Lower lobe of right lung (tissue), 2 donors: ENCODE measurements at places on chromosomes 16 and 17.

- no peak for DNase-seq
- no peak overlapping the region for H3K4me3 ChIP-seq
- no peaks in the 10 kb centered on the region for H3K27me3 ChIP-seq
- no peaks in the 10 kb centered on the region for H3K4me1 ChIP-seq
- no peak overlapping the region for H3K27ac ChIP-seq
- H3K36me3 ChIP-seq = no peaks in the 10 kb centered on the region
Measured at GRCh38 chr17:47267354-47267828, 13.8 kb downstream of the ITGB3 start.

- DNase-seq = no peak
- H3K36me3 ChIP-seq = peaks cover 55% of the 10 kb centered on the region
- peaks cover 10% of the 10 kb centered on the region for H3K4me1 ChIP-seq
- H3K27me3 ChIP-seq = no peaks in the 10 kb centered on the region
- no peak overlapping the region for H3K27ac ChIP-seq
Measured at GRCh38 chr17:36532435-36532975, 2.2 kb downstream of the MYO19 start.

- no peak overlapping the region for H3K27ac ChIP-seq
- H3K4me1 ChIP-seq = no peaks in the 10 kb centered on the region
- no peak for DNase-seq
- H3K36me3 ChIP-seq = no peaks in the 10 kb centered on the region
Measured at GRCh38 chr16:12868788-12869187, 32.6 kb upstream of the SHISA9 start.

DNA sequence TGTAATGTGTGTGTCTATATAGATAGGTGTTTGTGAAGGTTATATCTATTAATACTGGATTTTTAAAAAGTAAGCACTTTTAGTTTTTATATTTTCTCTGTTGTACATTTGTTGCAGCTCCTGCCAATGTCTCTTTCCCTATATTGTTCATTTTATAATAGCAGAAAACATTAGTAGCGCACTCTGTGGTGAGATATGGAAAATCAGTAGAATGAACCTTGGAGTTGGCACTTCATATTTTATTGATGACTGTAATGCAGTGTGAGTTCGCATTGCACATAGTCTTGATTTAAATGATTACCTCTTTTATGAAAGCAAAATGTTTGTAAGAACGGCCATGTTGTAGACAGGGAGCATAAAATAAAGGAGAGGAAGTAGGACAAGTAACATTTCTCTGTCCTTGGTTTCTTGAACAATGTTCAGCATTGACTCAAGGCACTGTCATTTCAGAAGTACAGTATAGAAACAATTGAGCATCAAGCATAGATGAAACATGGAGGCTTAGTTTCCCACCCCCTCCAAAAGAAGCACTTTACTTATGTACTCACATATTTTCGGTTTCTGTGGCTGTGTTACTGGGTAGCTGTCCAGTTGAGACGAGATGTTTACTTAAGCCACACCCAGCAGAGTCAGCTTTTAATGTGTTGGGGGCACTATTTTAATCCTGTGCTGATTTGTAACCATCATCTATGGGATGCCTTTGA, 74.0 kb downstream of the TANC2 start:
- H3K27ac ChIP-seq = no peak overlapping the region
- DNase-seq = no peak
- H3K27me3 ChIP-seq = no peaks in the 10 kb centered on the region
- no peaks in the 10 kb centered on the region for H3K36me3 ChIP-seq
- H3K4me1 ChIP-seq = peaks cover 16% of the 10 kb centered on the region
- no peak overlapping the region for H3K4me3 ChIP-seq

DNA sequence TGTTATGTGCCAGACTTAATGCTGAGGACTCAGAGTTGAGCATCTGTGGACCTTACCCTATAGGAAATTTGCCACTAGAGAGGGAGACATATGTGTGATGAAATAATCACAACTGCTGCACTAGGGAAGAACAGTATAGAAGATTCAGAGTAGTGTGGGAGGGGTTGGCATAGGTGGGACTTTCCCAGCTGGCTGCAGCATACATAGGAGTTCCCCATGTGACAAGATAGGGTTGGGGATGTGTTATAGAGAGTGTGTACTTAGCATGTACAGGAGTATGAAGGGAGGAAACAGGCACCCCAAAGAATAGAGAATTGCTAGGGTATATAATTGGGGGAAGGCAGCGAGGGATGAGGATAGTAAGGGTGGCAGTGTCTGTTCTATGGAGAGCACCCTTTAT, 2.9 kb downstream of the NUP93 start:
- H3K4me1 ChIP-seq = peaks cover 17% of the 10 kb centered on the region
- no peaks in the 10 kb centered on the region for H3K36me3 ChIP-seq
- no peaks in the 10 kb centered on the region for H3K27me3 ChIP-seq

DNA sequence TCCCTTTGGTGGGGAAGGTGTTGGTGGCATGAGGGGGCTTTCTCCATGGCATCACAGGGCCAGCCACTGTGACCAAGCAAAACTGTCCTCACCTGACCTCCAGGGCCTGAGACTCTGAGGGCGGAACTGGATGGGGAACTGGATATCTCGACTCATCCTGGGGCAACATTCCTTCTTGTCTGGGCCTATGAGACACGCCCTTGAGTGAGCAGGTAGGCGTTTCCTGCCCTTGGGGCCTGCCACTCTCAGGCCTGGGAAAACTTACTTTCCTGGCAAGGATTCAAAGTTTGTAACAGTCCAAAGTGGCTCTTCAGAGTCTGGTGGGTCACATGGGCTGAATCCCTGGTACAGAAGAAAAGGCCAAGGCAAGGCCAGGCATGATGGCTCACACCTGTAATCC, 9.6 kb downstream of the MT1X start:
- no peak overlapping the region for H3K27ac ChIP-seq
- H3K27me3 ChIP-seq = no peaks in the 10 kb centered on the region
- H3K4me1 ChIP-seq = no peaks in the 10 kb centered on the region
- H3K36me3 ChIP-seq = no peaks in the 10 kb centered on the region
- no peak overlapping the region for H3K4me3 ChIP-seq

- H3K4me3 ChIP-seq = no peak overlapping the region
- H3K36me3 ChIP-seq = peaks cover 30% of the 10 kb centered on the region
- H3K4me1 ChIP-seq = peaks cover 33% of the 10 kb centered on the region
- DNase-seq = peak; percentile 51
- no peaks in the 10 kb centered on the region for H3K27me3 ChIP-seq
Measured at GRCh38 chr17:64599187-64599676, 62.9 kb downstream of the SMURF2 start.

GRCh38 chr17:50544516-50544915, 2.5 kb upstream of the SPATA20 start:
- no peaks in the 10 kb centered on the region for H3K27me3 ChIP-seq
- H3K4me1 ChIP-seq = peaks cover 41% of the 10 kb centered on the region
- no peak overlapping the region for H3K27ac ChIP-seq
- no peak for DNase-seq
- no peaks in the 10 kb centered on the region for H3K36me3 ChIP-seq

DNA sequence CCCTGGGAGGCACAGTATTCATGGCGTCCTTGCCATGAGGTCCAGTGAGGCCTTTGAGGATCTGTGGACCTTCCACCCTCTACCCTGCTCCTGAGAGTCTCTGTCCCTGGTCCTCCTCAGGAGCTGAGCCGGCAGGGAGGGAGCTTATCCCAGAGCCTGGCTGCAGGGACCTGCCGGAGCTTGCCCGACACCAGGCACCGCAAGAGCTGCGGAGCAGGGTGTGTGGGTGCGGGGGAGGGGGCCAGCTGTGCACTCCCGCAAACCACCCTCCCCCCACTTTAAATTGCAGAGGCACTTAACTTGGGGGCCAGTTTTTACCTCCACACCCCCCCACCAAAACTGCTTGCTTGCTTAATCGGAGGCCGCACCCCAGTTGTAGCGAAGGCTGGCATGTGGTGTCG, 609 bp upstream of the ZNF750 start:
- H3K36me3 ChIP-seq = no peaks in the 10 kb centered on the region
- DNase-seq = no peak
- H3K27ac ChIP-seq = no peak overlapping the region

DNA sequence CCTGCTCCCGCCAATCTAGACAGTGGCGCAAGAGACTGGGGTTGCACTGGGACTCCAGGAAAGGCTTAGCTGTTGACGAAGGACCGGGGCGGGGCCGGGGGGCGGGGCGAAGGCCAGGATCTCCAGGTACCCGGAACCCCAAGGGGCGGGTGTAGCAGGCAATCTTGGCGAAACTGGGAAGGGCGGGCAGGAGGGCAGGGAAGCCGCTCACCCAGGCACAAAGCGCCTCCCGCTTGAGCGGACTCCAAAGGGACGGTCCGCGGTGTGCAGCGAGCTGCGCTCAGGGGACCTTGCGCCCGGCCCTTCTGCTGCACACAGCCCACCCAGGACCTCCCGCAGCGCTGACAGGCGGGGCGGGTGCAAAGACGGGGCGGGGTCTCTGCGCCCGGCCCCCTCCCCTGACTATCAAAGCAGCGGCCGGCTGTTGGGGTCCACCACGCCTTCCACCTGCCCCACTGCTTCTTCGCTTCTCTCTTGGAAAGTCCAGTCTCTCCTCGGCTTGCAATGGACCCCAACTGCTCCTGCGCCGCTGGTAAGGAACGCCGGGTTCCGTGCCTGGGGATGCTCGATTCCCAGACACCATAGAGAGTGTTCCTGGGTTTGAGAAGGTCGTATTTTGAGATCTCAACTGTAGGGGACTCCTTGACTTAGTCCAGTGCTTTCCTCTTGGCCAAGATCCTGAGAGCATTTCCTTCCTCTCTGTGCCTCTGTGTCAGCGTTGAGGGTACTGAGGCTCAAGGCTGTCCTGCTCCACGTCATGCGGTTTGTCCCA, at the start of gene MT1F:
Gene MT1F (plus strand): TSS at position 405 of the 772 bp plus-strand sequence. CDS start 100 bp downstream, at position 505.
- peaks cover 6% of the 10 kb centered on the region for H3K27me3 ChIP-seq
- peak; percentile 94 for DNase-seq
- H3K4me1 ChIP-seq = peaks cover 10% of the 10 kb centered on the region
- H3K4me3 ChIP-seq = peak within 1 kb of the TSS; percentile 74

- no peak for DNase-seq
- H3K36me3 ChIP-seq = no peaks in the 10 kb centered on the region
- H3K4me1 ChIP-seq = no peaks in the 10 kb centered on the region
- H3K27me3 ChIP-seq = no peaks in the 10 kb centered on the region
Measured at GRCh38 chr16:80447241-80447640, 93.6 kb upstream of the DYNLRB2 start.

GRCh38 chr16:6498858-6499257, 833.8 kb upstream of the RBFOX1 start:
- DNase-seq = no peak
- no peaks in the 10 kb centered on the region for H3K27me3 ChIP-seq
- H3K4me3 ChIP-seq = no peak overlapping the region

DNA sequence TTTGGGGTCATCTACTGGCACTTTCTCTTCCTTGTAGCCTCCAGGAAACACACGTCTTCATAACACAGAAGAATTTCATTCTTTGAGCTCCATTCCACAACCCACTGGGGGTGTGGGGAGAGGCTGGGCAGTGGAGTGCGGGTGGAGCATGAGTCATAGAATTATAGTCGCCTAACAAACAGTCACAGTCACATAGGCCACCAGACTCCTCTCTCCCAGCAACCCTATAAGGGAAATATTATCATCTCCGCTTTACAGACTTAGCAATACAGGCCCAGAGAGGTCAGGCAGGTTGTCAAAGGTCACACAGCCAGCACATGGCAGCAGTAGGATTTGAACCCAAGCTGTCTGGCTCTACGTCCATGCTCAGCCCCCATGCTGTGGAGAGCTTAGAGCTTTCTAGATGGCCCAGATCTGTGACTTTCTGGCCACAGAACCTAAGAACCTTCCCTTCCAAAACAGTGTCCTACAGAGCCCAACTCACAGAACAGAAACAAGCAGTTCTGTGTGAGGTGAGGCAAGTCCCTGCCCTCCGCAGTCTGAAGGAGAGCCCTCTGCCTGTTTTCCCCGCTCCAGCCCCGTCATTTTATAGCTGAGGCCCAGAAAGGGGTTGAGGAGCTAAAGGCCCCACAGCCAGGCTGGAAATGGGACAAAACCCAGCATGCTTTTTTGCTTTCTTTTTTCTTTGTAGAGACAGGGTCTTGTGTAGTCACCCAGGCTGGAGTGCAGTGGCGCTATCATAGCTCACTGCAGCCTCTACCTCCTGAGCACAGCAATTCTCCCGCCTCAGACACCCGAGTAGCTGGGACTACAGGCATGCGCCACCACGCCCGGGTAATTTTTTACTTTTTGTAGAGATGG, 10.7 kb upstream of the LITAF start:
- no peaks in the 10 kb centered on the region for H3K36me3 ChIP-seq
- H3K4me1 ChIP-seq = peaks cover 25% of the 10 kb centered on the region
- peak; percentile 60 for DNase-seq
- H3K27me3 ChIP-seq = no peaks in the 10 kb centered on the region

- H3K36me3 ChIP-seq = no peaks in the 10 kb centered on the region
- no peaks in the 10 kb centered on the region for H3K27me3 ChIP-seq
- DNase-seq = no peak
Measured at GRCh38 chr17:73759734-73760438, 115.6 kb upstream of the SDK2 start.

GRCh38 chr16:565419-566330, 1.1 kb upstream of the NHLRC4 start:
- H3K4me1 ChIP-seq = peaks cover 43% of the 10 kb centered on the region
- no peak for DNase-seq
- H3K4me3 ChIP-seq = no peak overlapping the region
- H3K36me3 ChIP-seq = no peaks in the 10 kb centered on the region
- H3K27me3 ChIP-seq = peaks cover 20% of the 10 kb centered on the region

GRCh38 chr17:4365628-4366326, 698 bp downstream of the UBE2G1 start:
- peaks cover 12% of the 10 kb centered on the region for H3K4me1 ChIP-seq
- peak overlapping the region; percentile 97 for H3K27ac ChIP-seq
- H3K27me3 ChIP-seq = no peaks in the 10 kb centered on the region

DNA sequence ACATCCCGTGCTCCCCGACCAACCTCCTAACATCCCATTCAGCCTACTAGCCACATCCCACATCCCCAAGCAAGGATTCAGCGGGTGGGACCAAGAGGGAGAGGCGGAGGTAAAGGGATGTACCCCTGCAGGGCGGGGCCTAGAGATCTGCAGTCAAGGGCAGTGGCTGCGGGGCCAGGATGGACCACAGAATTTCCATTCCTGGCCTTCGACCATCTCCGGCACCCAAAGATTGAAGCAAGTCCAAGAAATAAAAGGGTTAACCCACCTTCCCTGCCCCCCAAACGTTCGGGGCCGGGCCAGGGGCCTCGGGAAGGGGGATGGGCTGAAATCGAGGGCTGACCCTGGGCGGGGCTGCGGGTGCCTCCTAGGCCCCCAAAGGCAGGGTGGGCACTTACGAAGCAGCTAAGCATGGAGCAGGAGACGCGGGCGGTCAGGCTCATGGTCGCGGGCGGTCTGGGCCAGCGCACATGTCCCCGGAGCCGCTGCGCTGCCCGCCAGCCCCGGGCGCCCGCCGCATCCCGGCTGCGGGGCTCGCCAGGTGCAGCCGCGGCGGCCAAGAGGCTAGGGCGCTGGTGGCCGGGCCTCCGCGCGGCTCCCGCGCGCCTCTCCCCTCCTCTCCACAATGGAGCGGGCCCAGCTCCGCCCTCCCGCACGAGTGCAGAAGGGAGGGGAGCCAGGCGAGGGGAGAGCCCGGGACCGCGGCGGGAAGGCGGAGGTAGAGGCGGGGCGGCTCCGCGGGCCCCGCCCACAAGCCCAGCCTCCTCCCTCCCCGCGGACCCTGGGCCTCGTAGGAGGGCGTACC, at the start of gene MTMR4:
Gene MTMR4 (minus strand): TSS at position 674 of the 805 bp plus-strand sequence. CDS start 231 bp downstream, at position 443.
- H3K4me1 ChIP-seq = peaks cover 42% of the 10 kb centered on the region
- no peaks in the 10 kb centered on the region for H3K27me3 ChIP-seq
- H3K4me3 ChIP-seq = peak within 1 kb of the TSS; percentile 79
- peaks cover 45% of the 10 kb centered on the region for H3K36me3 ChIP-seq
- H3K27ac ChIP-seq = peak within 1 kb of the TSS; percentile 68

- H3K4me1 ChIP-seq = no peaks in the 10 kb centered on the region
- H3K27ac ChIP-seq = no peak overlapping the region
- no peak for DNase-seq
- no peaks in the 10 kb centered on the region for H3K36me3 ChIP-seq
- H3K27me3 ChIP-seq = no peaks in the 10 kb centered on the region
- H3K4me3 ChIP-seq = no peak overlapping the region
Measured at GRCh38 chr16:51648526-51648925, 497.5 kb upstream of the SALL1 start.
